Cortex of kidney (tissue), 1 donor: ENCODE measurements at places on chromosomes 11 and 22.

GRCh38 chr22:28894807-28895206, 11.4 kb downstream of the ZNRF3 start:
- no peak for DNase-seq

- no peak for DNase-seq
Observed at GRCh38 chr22:49243335-49243734, 584.3 kb downstream of the BRD1 start.

DNA sequence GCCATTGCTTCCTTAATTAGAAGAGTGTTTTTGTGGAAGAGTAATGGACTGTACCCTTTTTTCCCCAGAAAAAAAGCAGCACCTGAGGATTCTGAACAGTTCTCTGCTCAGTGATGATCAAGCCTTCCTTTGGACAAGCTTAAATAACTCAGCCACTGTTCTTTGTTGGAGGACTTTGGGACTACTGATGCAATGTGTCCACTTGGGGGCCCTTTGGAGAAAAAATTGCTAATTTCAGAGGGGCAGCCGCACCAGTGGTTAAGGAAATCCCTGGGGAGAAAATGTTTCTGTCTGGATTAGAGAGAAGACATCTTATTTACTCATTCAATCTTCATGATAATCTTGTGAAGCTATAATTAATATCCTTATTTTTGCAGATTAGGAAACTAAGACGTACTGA, 5.3 kb upstream of the KMT2A start:
- DNase-seq, result no peak

DNA sequence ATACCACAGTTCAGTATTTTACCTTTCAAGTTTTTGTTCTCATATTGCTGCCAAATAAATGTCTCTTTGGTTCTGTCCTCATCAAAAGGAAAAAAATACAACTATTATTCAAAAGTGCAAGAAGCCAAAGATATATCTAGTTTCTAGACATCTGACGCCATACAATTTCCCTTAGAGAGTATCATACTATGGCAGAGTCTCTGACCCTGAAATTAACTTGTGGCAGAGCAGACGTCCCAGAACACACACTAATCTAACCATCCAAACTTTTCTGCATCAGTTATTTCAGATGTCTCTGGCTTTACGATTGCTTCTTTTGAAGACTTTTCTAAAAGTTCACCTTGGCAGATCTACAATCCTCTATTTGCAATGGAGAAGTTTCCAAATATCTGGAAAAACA, 2.7 kb downstream of the OR51T1 start:
- no peak for DNase-seq

DNA sequence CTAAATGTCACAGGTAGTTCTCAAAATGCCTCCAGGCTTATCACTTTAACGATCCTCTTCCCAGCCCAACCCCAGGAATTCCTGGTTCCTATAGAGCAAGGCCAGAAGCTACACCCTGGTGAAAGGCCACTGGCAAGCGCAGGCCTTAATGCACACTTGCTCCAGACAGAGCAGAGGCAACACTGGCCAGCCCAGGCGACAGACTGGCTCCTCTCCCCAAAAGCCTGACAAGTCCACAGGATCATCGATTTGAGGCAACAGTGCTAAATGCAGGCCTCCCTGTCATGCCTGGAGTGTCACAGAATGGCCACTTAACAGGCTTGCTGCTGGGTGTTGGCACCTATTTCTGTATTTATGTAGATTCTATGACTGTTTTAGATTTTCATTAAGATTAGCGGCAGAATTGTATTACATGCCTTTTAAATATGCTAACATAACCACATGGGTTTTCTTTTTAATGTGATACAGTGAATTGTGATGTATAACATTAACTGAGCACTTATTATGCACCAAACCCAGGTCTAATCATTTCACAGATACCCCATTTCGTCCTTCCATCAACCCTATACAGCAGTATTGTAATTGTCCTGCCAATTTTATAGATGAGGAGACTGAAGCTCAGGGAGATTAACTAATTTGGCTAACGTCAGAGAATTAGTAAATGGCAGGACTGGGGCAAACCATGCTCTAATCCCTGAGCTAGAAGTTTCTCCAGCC, 38.6 kb downstream of the PACSIN2 start:
- DNase-seq, result no peak

DNA sequence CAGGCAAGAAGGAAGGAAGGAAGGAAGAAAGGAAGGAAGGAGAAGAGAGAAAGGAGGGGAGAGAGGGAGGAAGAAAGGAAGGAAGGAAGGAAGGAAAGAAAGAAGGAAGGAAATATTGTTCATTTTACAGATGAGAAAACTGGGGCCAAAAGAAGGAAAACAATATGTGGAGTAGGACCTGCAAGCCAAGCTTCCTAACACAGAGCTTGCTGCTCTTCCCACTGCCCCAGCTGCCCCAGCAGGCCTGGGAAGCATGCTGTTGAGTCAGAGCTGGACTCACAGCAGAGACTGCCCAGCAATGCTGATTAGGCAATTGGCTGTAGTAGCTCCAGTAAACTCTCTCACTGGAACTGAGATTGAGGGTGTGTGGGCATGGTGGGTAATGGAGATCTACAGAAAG, 42.6 kb upstream of the SMCO4 start:
- DNase-seq, result no peak

- no peak for DNase-seq
Observed at GRCh38 chr11:93497596-93497995, 45.6 kb downstream of the SMCO4 start.
